IPS-NIHi11 (cell line): ENCODE measurements at places on chromosomes 2 and 18.

- DNase-seq, result peak; percentile 98
These were observed 25.4 kb upstream of the OTOF start for GRCh38 chr2:26503231-26503880.

- peak; percentile 15 for DNase-seq
These were observed 54.0 kb downstream of the NAT8 start for GRCh38 chr2:73588177-73588576.

DNA sequence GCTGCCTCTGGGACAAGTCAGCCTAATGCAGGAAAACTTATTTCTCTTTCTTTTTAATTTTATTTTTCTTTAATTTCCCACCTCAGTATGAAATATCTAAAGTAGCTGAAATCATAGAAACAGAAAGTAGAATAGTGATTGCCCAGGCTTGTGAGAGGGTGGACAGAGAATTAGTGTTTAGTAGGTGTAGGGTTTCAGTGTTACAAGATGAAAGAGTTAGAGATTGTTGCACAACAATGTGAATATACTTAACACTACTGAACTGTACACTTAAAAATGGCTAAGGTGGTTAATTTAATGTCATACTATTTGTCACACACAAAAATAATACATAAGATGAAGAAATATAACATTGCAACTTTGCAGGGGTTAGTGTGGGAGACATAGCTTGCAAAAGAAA, 80.8 kb downstream of the NAT8 start:
- no peak for DNase-seq

- DNase-seq, result no peak
These were observed 4.0 kb downstream of the DYSF start for GRCh38 chr2:71457123-71457915.

GRCh38 chr2:131125195-131125757, 20.1 kb downstream of the PLEKHB2 start:
- no peak for DNase-seq

DNA sequence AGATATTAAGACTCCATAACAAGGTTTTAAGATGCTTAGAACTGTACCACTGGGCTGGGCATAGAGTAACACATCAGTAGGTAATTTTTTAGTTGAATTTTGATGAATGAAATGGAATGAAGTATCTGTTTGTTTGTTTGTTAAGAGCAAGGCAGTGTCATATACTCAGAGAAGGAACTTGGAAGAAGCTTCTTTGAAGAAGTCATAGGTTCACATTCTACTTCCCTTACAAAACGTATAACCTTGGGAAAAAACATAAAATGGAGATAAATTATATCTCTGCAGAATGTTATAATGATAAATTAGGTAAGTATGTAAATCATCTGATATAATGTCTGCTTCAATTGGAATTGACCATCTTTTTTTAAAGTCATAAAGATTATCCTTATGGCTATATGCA, 122.1 kb upstream of the SLC39A10 start:
- DNase-seq, result no peak

DNA sequence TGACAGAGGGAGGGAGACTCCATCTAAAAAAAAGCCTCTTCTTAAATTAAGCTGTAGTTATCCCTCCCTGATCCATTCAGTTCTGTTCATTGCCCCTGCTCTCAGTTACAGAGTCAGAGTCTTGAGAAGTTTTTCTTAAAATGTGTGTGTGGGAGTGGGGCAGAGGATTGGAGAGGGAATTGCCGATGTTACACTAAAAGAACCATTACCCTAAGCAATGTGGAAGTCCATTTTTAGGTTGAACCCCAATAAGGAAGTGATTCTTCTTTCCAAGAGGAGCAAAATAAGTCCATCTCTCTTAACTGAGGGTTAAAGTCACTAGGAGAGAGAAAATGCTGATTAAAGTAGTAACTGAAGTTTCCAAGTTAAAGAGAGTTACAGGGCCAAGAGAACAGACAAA, 21.2 kb upstream of the THOC1 start:
- DNase-seq, result no peak

DNA sequence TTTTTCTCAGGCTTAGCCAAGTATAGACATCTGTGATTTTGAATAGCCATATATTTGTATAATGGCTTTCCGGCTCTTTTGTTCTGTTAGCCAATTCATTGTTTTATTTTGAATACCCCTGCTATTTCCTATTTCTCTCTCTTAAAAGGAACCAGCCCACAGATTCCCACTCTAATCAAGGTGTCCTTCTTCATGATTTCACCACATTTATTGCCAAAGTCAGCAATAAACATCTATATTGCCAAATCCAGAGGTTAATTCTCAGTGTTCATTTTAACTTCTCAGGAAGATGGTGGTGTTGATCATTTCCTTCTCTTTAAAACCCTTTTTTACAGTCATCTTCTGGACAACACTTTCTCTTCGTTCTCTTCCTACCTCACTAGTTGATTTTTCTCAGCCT, 13.1 kb upstream of the ITPRID2 start:
- no peak for DNase-seq

- DNase-seq, result no peak
These were observed 65.3 kb downstream of the STAT1 start for GRCh38 chr2:190948671-190949070.

DNA sequence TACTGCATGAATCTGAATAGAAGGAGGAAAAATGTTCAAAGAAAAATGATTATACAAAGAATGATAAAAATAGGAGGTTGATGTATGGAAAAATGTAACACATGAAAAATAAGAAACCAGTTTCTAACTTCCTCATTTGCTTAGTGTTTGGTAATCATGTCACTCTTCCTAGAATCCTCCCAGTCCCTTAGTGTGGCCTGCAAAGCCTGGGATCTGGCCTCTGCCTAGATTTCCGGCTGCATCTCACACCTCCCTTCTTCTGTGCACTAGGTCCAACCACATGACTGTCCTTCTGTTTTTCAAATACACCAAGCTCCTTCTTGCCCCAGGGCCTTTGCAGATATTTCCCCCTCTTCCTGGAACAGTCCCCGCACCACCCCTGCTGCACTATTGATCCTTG, 76.8 kb upstream of the RBMS1 start:
- no peak for DNase-seq

DNA sequence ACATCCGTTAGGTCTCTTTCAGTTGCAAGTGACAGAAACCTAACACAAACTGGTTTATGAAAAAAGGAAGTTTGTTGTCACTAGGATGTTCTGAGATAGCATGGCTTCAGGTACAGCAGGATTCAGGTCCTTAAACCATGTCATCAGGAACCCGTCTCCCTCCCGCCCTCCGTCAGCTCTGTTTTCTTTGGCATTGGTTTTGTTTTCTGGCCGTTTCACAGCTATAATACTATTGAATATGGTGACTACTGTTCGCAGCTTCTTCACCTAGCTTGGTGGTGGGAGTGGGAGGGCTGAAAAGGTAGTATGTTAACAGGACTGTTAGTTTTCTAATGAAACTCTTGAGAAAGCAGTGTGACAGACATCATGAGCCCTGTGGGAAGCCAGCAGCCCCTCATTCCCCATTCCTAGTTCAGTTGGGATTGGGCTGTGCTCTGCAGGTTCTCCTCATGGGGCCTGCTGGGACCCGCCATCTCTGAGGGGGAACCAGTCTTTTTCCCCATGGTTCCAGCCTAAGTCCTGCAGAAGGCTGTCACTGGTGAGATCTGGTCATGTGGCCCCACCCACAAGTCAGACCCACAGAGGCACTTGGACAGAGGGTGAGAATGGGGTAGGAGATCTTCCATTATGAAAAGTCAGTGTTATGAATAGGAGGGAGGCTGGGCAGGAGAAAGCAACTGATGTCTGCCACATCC, 12.1 kb downstream of the PTMA start:
- DNase-seq, result no peak

GRCh38 chr18:49733321-49733720, 80.0 kb downstream of the ACAA2 start:
- no peak for DNase-seq

GRCh38 chr18:30988440-30988839, 54.1 kb downstream of the DSC3 start:
- no peak for DNase-seq

GRCh38 chr2:36971990-36972389, 5.7 kb upstream of the STRN start:
- DNase-seq, result no peak

- DNase-seq, result no peak
These were observed 156.4 kb downstream of the AQP4 start for GRCh38 chr18:26708806-26709716.

DNA sequence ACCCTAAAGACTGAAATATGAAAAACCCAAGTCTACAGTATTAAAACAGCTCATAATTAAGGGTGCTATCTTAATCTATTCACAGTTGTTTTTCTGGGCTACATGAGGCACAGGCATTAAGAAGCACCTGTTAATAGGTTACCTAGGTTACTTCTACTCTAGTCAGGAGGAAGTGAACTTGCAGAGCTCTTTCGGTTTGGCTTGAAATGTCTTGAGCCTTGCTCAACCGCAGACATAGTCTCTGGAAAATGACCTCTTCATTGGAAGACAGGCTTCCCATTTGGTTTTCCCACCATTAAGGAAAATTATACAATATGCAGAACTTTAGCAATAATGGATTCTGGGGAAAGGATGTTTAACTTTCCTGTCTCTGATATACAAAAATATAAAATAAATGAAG, 142.3 kb upstream of the KCNJ3 start:
- no peak for DNase-seq

DNA sequence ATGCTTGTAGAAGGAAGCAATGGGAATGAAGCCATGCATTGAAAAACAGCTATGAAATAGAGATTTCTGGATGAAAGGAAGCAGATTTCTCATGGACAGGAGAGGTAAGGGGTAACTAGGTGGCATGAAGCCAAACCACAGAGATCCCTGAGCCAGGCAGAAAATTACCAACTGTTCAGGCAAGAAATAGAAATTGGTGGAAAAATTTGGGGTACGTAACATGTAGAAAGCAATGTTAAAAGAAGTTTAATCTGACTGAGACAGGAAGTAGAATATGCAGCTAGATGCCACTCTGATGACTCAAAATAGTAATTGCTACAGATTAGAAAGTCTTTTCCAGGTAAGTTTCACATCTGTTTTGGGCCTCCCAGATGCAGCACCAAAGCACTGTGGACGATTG, 928.5 kb upstream of the CELF4 start:
- no peak for DNase-seq

- no peak for DNase-seq
These were observed 20.3 kb upstream of the PDE1A start for GRCh38 chr2:182447163-182447562.

- DNase-seq, result no peak
These were observed 88.6 kb downstream of the SMAD7 start for GRCh38 chr18:48862132-48862531.

DNA sequence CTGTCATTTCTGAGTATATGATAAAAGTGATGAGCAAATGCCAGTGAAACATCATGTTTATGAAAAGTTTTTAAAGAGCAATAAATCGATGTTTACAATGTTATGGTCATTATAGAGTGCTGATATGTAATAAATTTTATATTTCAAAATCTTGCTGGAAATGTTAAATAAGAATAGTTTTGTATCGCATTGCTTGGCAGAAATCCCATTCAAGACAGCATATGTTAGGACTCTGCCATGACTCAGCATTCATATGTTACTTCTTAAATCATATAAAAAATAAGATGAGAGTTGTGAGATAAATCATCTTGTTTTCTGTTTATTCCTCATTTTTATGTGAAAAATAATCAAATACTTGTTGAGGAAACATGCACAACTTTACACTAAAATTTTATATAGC, 949.9 kb upstream of the NRXN1 start:
- DNase-seq, result no peak

DNA sequence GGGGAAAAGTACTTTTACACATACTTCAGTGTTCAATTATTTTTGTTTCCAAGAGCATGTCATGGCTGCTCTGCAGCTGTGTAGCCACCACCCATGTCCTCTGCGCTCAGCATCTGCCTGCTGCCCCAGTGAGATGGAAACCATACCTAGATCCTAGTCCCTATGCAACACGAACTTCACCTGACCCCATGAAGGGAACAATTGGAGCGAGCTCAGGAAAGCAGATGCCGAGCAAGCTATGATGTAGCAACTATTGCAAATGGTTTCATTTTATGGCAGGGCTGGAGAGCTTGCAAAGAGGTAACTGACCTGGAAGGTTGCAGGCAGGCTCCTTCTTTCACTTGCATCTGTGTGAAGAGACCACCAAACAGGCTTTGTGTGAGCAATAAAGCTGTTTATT, 1.3 kb upstream of the CCDC141 start:
- peak; percentile 12 for DNase-seq

DNA sequence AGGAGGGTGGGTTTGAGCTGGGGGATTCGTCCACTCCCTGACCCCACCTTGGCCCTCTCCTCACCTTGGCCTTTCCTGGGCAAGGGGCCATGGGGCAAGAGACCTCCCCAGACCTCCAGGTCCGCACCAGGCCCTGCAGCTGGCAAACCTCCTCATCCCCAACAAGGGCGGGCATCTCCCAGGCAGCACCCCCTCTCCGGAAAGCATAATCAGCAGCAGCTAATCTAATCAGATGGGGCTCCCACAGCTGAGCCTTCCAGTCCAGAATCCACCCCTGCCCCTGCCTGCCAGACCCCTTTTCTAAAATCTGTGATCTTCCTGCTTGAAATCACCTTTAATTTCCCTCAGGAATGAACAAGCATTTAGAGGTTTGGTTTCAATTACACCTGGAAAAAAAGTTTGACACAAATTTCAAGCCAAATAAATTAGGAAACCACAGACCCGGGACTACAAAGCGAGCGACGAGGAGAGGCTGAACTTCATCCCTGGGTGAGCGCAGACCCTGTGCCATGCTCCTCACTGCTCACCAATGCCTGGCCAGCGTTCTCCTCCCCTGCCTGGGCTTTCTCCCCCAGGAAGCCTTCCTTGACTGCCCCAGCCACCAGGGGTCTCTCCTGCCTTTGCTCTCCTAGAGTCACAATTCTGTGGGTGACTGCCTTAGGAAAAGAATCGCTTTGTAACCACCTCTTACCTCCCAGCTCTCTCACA, 143.0 kb upstream of the MYCN start:
- peak; percentile 67 for DNase-seq

- no peak for DNase-seq
These were observed 134.0 kb upstream of the LYPD1 start for GRCh38 chr2:132804051-132804450.

- DNase-seq, result no peak
These were observed 114.2 kb downstream of the PTPRM start for GRCh38 chr18:7681298-7681697.

- DNase-seq, result no peak
These were observed 24.6 kb upstream of the TXNDC2 start for GRCh38 chr18:9861157-9861556.

GRCh38 chr2:75066121-75066902, 107.9 kb downstream of the POLE4 start:
- DNase-seq, result no peak

GRCh38 chr2:52335727-52336126, 1303.8 kb upstream of the NRXN1 start:
- DNase-seq, result peak; percentile 14

- DNase-seq, result no peak
These were observed at the start of gene DHRS9 for GRCh38 chr2:169069341-169069740. TSS of gene DHRS9 (plus strand) at chr2:169069563. CDS start at chr2:169081582, 12,019 bp downstream.

DNA sequence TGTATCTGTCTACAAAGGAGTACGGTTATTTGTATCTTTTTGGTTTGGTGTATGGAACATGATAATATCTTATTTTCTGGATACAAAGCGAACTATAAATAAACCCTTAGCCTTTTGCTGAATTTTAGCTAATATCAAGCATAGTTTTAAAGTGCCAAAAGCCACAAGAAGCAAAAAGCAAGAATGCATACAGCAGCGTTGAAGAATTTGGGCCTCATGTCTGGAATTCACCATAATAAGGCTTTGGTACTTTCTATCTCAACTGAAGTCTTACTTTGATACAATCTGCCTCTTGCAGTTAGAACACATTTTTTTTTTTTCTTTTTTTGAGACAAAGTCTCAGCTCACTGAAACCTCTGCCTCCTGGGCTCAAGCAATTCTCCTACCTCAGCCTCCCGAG, 151.5 kb downstream of the ERBB4 start:
- DNase-seq, result no peak
